Amniotic stem cell (primary cell): ENCODE measurements at places on chromosomes 2 and 18.

DNA sequence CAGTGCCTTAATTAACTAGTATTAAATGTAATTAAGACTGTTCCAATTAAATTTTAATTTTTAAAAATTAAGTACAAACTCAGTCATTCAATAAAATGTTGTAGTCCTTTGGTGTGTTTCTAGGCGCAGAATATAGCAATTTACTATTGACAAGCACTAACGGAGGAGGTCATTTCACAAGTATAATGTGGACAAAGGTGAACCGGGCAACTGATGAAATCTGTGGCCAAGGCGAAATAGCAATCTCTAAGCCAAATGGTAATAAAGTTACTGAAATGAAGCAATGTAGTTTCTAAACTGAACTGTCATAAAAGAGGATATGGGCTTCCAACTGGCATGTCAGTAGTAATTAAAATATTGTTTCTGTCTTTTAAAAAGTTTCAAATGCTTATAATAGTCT, 27.5 kb downstream of the FIGN start:
- DNase-seq = no peak

DNA sequence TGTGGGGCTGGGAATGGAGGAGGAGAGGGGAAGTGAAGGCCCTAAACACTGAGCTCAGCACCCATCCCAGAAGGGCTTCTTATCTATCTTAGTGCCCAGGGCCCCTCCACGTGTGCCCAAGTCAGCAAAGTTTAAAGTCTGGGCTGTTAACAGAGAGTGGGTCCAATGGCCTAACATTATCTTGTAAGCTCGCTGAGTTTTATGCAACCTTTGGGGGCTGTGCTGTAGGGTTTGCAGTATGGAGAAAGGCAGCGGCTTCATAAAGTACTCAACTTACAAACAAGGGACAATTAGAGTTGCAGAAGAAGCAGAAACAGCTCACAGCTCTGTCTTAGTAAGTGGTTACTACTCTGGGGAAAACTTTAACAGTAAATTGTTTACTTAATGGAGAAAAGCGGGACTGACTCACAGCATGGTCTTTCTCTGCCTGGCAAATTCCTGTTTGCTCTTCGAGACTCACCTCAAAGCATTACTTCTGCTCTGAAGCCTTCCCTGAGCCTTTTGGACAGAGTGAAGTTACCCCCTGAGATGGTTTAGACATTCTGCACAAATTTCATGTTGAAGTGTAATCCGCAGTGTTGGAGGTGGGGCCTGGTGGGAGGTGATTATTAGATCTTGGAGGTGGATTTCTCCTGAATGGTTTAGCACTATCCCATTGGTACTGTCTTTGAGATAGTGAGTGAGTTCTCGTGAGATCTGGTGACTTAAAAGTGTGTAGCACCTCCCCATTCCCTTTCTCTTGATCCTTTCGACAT, 9.0 kb downstream of the ENOSF1 start:
- no peak for DNase-seq

DNA sequence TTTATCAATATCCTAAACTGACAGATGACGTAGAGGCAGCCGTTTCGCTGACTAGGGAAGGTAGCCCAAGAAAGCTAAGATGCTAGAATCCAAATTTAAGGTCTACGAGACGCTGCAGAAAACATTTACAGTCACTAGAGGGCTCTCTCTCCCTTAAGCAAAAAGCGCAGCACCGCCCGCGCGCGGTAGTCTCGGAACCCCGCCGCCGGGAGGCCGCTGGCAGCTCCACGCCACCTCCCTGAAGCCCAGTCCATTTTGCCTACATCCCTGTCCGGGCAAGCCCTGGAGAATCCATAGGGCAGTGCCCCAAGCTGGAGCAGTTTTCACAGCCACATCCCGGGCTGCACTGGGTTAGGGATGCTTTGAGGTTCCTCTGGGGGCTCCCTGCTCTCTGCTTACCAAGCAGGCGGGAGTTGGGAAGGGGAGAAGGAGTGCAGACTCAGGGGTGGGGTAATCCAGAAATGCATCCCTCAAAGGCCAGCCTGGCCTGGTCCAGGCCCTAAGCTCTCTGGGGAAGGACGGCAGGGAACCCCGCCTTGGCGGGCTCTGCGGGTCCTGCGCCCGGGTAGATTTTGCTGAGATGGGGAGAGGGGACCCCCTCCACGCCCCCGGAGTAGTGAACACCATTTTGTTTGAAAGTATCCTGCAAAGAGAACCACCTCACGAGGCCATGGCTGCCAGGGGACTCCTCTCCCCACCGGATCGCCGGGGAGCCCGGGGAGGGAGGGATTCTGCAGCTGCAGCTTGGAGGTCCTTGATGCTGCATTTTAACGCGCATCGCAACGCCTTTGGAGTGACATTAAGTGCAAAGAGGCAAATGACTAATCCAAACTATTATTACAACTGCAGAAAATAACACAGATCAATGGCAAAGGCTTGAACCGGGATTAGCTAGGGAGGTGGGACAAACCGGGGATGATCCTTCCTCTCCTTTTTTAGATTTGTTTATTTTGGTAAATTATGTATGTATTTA, 1.3 kb upstream of the DPYSL5 start:
- peak; percentile 66 for DNase-seq

GRCh38 chr18:79118797-79119196, 49.6 kb downstream of the ATP9B start:
- DNase-seq = no peak

- DNase-seq = no peak
Observed at GRCh38 chr18:42187611-42188380, 232.8 kb downstream of the PIK3C3 start.

GRCh38 chr2:26892922-26893524, 45.1 kb downstream of the DPYSL5 start:
- DNase-seq = no peak

DNA sequence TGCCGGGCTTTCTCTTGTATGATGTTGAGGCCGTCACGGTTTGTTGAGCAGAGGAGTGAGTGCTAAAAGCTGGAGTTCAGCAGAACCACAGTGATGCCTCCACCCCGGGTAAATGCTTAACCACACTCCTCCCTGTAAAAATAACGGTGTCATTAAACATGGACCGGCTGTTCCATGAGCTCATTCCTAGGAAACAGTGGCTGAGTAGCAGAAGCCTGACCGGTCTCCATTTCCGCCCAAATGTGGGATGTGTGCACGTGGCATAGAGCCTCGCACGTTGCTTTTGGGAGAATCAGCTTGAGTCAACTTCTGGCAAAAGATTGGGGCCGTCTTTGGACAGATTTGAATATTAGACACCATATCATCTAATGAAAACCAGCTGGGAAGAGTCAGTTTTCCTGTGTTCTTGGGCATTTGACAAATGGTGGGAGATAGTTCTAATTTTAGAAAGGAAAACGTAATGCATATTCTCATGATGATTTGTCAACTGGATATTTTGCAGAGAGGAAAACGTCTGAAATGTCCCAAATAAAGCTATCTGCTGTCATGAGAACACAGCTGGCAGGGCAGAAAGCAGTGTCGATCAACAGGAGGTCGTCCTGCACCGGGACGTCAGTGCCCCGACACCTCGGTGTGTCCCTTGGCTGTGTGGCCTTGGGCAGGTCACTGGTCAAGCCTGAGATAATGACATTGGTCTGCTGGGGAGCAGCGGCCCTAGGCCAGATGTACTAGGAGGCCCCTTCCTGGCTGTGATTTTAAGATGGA, 42.4 kb downstream of the LRRFIP1 start:
- peak; percentile 93 for DNase-seq
